NAMALWA (cell line): ENCODE measurements at places on chromosomes 1 and 21.

DNA sequence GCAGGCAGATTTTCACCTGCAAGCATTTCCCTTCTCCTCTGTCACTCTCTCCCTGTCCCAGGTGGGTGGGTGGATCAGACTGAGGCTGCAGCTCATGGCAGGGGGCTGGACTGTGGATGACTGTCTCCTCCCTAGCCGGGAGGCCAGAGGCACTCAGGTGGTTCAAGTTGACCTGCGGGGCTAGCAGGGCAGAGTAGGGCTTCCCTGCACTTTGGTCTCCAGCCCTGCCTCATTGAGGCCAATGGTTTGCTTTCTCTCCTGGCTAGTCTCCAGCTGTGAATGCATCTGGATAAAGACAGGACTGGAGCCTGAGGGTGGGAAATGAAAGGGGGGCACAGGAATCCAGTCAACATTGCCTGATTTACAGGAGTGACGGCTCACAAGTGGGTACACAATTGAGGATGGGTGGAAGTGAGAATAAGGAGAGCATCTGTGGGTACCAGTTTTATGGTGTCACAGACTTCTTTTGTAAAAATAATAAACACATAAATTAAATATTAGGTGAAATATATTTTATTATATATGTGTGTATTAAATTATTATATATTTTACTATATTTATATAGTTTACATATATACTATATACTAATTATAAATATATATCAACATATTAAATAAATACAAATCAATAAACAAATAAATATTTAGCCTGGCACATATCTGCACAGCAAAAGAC is 25.6 kb downstream of the RUNX1 start:
- no peak for DNase-seq

- peak; percentile 23 for DNase-seq
Observed at GRCh38 chr1:112172294-112172882, 182.9 kb upstream of the KCND3 start.

DNA sequence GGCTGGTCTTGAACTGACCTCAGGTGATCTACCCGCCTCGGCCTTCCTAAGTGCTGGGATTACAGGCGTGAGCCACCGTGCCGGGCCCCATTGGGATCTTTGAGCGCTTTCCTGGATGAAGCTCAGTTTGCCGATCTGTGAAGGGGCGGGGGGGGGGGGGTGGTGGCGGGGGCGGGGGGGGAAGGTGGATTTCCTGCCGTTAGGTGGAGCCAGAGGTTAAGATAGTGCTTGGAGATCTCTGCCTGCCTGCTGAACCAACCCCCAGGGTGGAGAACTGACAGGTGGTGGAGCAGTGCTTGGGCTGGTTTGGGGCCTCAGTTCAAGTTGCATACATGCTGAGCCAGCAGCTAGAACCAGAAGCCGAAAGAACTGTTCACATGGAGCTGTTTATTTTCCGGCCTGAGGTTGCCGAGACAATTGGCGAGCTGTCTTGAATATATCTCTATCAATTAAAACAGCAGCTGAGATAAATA is 1.7 kb downstream of the TMCC2 start:
- DNase-seq, result peak; percentile 92

- DNase-seq, result peak; percentile 44
Observed at GRCh38 chr1:48469616-48470480, 2.2 kb downstream of the SPATA6 start.

- peak; percentile 78 for DNase-seq
Observed at GRCh38 chr1:204363335-204364114, 3.8 kb upstream of the PLEKHA6 start.

- DNase-seq, result no peak
Observed at GRCh38 chr1:24957808-24958752, 28.0 kb upstream of the RUNX3 start.

GRCh38 chr1:93574511-93574910 is 107.1 kb downstream of the BCAR3 start:
- DNase-seq, result no peak
